Hematopoietic multipotent progenitor cell treated with erythropoietin and hydrocortisone succinate and interleukin-3 and kit ligand, for 6 days (in vitro differentiated cells): ENCODE measurements at places on chromosomes 4 and X.
A peak's percentile ranks its signal among the peaks of the same experiment; 100 is the strongest.

GRCh38 chr4:114383721-114384120, 214.9 kb upstream of the UGT8 start:
- DNase-seq: no peak

GRCh38 chr4:176436293-176436973, 116.7 kb downstream of the SPCS3 start:
- no peak for DNase-seq

DNA sequence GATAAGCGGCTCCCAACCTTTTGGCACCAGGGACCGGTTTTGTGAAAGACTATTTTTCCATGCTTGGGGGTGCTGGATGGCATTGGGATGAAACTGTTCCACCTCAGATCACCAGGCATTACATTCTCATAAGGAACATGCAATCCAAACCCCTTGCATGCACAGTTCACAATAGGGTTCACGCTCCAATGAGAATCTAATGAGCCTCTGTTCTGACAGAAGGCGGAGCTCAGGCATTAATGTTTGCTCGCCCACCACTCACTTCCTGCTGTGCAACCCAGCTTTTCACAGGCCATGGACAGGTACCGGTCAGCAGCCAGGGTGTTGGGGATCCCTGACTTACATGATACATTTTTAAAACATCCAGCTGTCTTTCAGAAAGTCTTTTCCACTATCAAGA, 187.3 kb downstream of the SLC39A8 start:
- DNase-seq: no peak

DNA sequence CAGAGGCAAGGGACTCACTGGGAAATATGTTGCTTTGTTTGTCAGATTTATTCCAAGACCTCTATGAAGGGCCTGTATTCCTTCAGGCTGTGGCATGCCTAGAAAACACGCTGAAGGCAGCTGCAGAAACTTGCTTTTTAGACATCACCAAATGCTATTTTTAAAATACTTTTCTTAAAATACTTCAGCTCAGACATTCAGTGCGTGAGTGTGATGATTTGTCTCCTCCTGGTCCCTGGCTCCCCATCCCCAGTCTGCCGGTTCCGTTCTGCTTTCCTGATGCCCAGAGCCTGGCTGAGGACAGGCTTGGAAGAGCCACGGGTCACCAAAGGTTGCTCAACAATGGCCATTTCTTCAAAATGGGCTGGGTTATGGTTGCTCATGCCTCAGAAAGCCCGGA, 55.0 kb downstream of the PSAPL1 start:
- no peak for DNase-seq

DNA sequence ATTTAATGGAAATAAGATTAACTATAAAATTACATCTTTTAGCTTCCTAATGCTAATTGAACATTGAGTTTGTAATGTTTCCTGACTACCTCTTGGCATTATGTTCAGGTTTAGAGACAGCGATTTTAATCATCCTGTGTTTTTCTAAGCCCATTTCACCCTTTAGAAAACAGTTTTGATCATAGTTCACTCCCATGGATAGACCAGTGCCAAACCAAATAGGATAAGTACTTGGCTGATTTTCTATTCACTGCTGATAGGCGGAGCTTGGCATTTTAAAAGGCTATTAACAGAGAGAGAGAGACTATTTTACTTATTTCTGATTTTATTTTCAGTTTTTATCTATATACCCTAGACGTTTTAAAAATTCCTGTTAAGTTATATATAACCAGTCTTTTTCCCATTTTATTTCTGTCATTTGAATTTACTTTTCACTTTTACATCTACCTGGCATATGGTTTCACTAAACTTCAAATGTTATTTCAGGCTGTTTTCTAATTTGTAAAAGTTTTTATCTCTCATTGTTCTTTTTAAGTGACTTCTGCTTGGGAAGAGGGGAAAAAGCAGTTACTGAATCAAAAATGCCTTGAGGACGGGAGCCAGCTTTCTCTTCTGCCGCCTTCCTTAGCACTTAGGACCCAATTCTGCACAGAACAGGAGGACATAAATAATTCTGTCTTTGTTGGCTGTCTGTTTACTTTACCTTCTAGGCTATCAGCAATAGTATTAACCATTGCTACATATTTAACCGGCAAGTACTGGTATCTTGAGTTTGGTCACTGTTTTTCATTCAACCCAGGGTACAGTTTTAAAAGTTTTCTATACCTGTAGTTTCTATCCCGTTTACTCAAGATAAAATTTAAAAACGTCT, 46.4 kb downstream of the SGMS2 start:
- DNase-seq: no peak

GRCh38 chr4:2434420-2434819, 15.7 kb downstream of the CFAP99 start:
- no peak for DNase-seq

DNA sequence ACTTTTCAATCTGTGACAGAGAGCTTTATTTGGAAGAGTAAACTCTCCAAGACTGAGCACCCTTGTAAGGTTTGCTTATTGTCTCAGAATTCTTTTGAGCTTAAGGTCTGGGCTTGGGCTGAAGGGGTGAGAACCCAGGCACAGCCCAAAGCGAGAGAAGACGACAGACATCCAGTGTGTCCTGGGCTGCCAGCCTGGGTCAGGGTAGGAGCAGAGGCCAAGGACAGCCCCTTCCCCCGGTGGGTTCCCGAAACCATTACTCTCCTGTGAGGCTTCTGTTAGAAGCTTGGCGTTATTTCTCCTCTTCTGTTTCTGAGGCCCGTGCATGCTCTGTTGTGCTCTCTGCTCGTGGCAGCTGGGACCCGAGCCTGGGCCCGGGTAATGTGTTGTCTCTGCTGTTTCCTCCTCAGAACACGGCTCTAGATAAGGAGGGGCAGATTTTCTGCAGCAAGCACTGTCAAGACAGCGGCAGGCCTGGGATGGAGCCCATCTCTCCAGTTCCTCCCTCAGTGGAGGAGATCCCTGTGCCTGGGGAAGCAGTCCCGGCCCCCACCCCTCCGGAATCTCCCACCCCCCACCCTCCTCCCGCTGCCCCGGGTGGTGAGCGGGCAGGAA, 177.5 kb downstream of the DCLK2 start:
- no peak for DNase-seq

- DNase-seq: peak; percentile 35
These were observed 629.1 kb upstream of the ATOH1 start for GRCh38 chr4:93199492-93199891.

- DNase-seq: no peak
These were observed 1.5 kb downstream of the PGRMC1 start for GRCh38 chrX:119237562-119237942.

DNA sequence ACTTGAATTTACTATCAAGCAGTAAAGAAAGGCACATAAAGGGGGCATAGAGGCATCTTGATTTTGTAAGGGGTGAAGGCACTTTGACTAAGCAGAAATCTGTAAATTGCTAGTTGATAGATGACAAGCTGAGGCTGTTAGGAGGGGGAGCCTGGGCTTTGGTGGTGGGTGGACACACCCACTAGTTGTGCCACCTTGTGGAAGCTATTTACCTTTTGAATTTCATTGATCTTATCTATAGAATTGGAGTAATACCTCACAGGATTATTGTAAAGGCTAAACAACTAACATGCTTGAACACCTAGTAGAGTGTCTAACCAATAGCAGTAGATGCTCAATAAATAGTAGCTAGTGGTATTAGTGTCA, 142.8 kb upstream of the KCNIP4 start:
- no peak for DNase-seq

DNA sequence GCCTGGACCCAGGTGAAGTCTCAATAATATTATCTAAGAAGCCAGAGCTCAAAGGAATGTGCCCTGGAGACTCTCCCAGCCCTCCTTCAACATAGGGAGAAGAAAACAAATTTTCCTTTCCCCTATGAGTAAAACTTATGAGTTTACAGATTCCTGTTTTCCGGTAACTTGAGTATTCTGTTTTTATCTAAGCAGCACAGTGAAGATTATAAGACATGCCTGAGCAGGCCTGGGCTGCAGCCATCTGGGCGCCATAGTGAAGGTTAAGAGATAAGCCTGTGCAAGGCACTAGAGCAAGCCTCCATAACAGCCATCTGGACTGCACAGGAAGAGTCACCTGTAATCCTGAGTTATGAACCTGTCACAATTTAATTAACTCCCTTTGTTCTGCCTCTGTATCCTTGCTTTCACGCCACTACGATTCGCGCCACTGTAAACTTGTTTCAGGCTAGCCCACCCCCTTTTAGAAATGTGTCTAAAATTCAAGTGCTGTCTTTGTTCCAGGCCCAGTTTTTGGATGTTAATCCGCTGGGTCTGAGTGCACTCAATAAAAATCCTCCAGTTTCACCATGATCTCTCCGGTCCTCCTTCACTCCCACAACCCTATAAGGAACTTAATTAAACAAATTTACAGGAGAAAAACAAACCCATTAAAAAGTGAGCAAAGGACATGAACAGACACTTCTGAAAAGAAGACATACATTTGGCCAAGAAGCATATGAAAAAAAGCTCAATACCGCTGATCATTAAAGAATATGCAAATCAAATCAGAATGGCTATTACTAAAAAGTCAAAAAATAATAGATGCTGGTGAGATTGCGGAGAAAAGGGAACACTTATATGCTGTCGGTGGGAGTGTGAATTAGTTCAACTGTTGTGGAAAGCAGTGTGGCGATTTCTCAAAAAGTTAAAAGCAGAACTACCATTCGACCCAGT, 189.5 kb downstream of the APBB2 start:
- DNase-seq: no peak

GRCh38 chr4:16715482-16715881, 183.0 kb downstream of the LDB2 start:
- no peak for DNase-seq

- DNase-seq: no peak
These were observed 126.3 kb downstream of the RAPGEF2 start for GRCh38 chr4:159229164-159229563.

GRCh38 chrX:24647257-24648058, at the start of gene PCYT1B:
PCYT1B (minus strand) TSS chrX:24647347; CDS start chrX:24647105, 242 bp downstream.
- peak; percentile 95 for DNase-seq

DNA sequence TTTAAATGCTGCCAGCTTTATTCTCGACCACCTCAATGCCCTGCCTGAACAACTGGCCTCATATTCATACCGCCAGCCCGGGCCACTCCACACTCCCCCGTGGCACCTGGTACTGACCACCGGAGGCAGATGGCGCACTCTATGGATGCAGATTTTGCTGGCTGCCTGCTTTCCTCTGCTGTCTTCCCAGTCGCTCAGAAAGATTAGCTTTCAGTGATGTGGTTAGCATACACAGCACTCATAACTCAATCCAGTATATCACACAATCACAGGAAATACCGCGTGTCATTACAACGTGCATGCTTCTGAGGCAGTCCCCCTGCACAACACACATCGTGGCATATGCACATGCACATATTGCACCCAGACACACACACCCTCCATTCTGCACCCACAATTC, 147.2 kb upstream of the BCOR start:
- peak; percentile 36 for DNase-seq

DNA sequence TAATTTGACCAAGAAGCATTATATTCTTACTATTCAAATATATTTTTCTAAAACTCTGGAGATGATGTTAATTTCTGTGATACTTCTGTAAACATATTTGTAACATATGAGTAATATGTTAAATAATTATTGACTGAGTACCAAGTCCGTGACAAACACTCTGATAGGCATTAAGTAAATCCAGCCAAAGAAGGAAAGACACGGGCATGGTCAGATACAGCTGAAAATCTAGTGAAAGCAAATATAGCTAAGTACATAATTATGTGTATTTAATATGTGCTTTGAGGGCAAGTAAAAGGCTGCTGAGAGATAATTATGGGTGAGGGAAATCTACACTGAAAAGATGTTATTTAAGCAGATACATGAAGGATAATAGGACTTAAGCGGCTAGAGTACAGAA, 1263.6 kb upstream of the ADGRL3 start:
- no peak for DNase-seq

DNA sequence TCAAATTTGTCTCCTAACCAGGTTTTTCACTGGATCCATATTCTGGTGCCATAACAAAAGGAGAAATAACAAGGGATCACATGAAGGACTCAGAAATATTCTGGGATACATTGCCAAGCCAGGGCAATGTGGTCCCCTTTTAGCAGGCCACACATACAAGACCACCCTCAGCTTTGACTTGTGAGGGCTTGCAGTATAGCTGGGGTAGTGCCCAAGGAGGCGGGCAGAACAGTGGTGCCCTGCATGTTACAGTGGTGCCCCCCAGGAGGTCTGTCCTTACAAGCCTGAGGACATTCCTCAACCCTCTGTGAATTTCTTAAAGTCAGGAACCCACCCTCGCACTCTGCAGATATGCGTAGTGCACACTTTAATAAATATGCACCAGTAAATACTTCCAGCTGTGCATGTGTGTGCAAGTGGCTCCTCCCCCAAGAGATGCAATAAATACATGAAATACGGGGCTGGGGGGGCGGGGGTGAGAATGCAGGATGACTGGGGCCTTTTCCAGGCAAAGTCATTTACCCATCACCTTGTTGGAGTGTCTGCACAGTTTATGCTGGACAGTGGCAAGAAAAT, 34.4 kb upstream of the TBL1X start:
- DNase-seq: no peak

DNA sequence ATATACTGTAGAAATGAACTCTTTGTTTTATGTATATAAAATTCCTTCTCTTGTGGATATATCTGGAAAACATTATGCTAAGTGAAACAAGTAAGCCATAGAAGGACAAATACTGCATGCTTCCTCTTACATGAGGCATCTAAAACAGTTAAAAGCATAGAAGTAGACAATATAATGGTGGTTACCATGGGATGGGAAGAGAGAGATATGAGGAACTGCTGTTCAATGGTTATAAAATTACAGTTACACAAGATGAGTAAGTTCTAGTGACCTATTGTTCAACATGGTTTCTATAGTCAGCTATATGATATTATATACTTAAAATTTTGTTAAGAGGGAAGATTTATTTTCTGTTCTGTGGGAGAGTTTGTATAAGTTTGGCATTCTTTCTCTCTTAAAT, 43.4 kb downstream of the HTRA3 start:
- no peak for DNase-seq

DNA sequence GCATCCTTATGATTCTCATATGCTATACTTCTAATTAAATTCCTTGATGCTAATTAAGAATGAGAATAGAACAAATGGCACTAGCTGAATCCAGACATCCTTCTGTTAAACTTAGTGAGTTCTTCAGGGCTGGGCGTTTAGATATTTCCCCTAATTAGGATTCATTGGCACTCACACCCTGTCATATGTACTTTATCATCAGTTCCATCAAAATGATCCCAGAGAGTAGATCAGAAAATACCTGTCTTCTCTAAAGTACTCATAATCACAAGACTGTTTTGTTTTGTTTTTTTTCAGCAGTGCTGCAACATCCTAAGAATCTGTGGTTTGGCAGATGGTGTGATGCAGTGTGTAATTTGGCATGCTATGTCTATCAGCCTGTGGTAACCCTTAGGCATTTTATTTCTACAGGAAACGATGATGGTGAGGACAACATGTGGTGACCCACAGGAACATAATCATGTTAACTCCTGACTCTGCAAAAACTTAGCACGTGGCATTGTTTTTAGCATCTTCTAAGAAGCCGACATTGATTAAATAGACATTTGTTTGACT, 2528.4 kb downstream of the ARAP2 start:
- no peak for DNase-seq

GRCh38 chrX:112816908-112817307, 23.7 kb downstream of the AMOT start:
- DNase-seq: no peak

- DNase-seq: no peak
These were observed 13.9 kb downstream of the FHIP1A start for GRCh38 chr4:151422854-151423253.
